ENCODE measurements at places on chromosomes 2 and 18.

- DNase-seq, result no peak
Measured at GRCh38 chr18:42922363-42922762, 193.1 kb downstream of the RIT2 start.

DNA sequence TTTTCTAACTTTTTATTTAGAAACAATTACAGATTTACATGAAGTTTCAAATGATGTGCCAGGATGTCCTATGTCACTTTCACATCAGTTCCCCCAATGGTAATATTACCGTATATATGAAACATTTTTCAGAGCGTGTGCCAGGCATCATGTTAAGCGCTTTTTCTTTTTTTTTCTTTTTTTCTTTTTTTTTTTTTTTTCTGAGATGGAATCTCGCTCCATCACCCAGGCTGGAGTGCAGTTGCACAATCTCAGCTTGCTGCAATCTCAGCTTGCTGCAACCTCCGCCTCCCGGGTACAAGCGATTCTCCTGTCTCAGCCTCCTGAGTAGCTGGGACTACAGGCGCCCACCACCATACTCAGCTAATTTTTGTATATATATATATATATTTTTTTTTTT is 5.6 kb upstream of the PPP4R1 start:
- no peak for DNase-seq

GRCh38 chr18:56789889-56790180 is 138.7 kb downstream of the WDR7 start:
- DNase-seq, result no peak

GRCh38 chr2:205367331-205367935 is 314.9 kb upstream of the NRP2 start:
- no peak for DNase-seq

DNA sequence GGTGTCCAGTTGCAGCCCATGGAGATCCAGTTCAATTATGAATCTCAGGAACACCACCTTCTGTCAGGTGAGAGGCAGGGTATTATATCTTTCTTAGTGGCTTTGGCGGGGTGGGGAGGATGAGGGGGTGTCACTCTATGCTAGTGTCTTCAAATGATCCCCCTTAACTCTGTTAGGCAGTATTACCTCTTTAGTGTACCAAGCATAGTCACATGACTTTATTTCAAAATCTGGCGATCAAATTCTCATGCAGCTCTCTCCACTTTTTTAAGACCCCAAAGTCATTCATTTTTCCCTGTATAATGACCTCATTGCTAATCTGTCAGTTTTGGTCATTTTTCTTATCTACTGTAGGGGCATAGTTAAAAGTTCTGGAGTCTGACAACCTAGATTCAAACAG is 1.1 kb upstream of the ZSCAN30 start:
- no peak for DNase-seq

DNA sequence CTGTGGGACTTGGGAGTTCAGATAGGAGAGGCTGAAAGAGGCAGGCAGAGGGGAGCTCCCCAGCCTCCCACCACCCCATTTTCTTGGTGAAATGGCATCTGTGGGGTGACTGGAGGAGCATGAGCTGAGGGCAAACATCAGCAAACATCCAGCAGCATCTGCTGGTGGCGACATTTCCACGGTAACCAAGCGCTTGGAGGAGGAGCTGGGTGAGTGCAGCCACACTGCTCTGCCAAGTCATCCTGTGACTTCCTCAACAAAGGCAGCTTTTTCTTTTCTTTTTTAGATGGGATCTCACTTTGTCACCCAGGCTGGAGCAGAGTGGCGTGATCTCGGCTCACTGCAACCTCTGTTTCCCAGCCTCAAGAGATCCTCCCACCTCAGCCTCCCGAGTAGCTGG is 5.6 kb downstream of the TXNL4A start:
- no peak for DNase-seq

DNA sequence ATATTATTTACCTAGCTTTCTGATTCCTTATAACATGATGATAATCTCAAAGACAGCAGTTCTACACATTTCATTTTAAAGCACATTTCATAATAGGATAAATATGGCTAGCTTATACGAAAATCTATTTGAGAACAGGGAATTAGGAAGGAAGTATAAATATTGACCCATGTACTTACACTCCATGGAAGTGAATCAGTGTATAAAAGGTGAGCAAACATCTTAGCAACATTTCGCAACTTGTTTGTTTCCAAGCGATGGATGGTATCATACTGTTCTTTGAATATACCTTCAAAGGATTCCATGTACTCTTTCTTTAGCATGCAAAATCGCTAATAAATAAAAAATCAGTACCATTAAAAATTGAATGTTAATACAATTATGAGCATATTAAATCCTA is 53.1 kb downstream of the CWC22 start:
- DNase-seq, result no peak

- no peak for DNase-seq
Measured at GRCh38 chr2:165064743-165065142, 109.4 kb upstream of the SLC38A11 start.

DNA sequence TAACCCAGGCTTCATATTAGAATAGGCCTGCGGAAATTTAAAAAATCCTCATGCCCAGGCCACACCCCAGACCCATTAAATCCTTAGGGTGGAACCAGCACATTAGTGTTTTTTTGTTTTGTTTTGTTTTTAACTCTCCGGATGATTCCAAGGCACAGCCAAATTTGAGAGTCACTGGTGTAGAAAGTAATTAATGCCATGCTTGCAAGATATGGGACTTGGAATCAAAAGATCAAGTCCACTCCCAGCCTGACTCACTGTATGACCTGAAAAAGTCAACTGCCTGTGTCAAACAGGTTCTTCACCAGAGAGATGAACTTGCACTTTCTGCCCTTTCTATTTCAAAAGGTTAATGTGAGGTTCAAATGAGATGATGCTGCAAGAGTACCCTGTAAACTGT is 310.3 kb upstream of the LYPD1 start:
- DNase-seq, result no peak

GRCh38 chr18:37568671-37569070 is 3.1 kb upstream of the CELF4 start:
- DNase-seq, result no peak

DNA sequence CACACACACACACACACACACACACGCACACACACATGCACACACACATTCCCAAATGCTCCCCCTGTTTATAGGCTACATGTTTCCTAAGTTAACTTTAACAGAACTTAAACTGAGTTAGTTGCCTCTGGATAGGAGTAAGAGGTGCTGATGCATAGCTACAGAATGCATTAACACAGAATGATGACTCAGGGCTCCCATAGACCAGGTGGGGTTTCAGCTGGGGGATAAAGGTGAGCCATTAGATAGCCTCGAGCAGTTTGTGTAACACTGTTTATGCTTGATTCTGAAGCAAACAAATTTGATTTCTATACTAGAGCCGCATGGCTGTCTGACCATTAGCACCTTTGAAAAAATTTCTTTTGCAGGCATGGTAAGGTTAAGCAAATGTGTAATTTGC is 741.0 kb downstream of the PLCL1 start:
- no peak for DNase-seq

DNA sequence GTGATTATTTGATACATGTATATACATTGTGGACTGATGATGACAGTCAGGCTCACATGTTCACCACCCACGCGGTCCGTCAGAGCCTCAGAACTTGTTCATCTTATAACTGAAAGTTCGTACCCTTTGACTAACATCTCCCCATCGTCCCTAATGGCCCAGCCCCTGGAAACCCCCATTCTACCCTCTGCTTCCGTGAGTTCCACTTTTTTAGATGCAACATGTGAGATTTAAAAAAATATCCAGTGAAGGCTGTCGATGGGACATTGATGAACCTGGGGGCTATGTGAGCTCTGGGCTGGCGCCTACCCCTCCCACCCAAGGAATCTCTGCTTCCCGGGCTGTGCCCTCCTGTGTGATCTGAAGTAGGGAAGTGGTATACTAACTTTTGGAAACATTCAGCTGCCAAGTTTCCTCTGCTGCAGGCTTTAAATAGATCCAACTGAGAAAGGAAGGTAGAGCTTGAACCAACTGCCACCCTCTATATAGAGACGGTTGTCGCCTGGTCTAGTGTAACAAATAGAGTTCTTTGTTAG is 163.8 kb downstream of the FAM210A start:
- DNase-seq, result peak; percentile 88

- DNase-seq, result no peak
Measured at GRCh38 chr2:210555555-210555954, 844 bp upstream of the CPS1 start.

GRCh38 chr2:168424112-168424951 is 31.7 kb upstream of the CERS6 start:
- DNase-seq, result no peak

GRCh38 chr2:102271844-102272243 is 39.5 kb upstream of the IL1RL1 start:
- no peak for DNase-seq

DNA sequence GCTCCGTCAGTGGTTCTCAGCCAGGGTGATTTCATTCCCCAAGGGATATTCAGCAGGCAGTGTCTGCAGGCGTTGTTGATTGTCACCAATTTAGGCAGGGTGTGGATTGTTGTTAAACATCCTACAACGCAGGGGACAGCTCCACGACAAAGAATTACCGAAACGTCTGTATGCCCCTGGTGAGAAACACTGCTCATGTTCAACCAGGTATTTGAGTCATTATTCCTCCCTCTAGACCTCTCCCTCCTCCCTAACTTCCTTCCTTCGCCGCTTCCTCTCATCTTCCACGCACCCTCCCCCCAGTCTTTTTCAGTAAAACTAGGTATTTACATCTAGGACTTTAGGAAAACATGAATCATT is 50.8 kb downstream of the NCK2 start:
- DNase-seq, result no peak

- no peak for DNase-seq
Measured at GRCh38 chr18:54983041-54983686, 23.9 kb upstream of the CCDC68 start.

DNA sequence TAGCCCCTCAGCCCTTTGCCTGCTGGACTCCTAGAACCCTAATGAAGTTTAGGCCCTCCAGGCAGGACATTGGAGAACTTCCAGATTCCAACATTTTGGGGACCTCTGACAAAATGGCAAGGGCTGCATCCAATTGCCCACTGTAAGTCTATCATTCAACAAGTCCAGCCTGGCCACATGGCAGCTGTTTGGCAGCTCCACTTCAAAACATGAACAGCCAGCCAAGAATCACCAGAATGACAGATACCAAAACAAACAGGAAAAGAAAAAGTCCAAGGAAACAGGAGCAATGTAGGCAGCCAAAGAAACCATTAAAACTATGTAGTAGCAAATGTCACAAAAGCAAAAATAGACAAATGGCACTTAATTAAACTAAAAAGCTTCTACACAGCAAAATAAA is 25.5 kb downstream of the SLC4A5 start:
- no peak for DNase-seq

- no peak for DNase-seq
Measured at GRCh38 chr2:168203762-168204693, 43.4 kb downstream of the STK39 start.

GRCh38 chr2:72755647-72756423 is 70.0 kb downstream of the EXOC6B start:
- DNase-seq, result no peak

DNA sequence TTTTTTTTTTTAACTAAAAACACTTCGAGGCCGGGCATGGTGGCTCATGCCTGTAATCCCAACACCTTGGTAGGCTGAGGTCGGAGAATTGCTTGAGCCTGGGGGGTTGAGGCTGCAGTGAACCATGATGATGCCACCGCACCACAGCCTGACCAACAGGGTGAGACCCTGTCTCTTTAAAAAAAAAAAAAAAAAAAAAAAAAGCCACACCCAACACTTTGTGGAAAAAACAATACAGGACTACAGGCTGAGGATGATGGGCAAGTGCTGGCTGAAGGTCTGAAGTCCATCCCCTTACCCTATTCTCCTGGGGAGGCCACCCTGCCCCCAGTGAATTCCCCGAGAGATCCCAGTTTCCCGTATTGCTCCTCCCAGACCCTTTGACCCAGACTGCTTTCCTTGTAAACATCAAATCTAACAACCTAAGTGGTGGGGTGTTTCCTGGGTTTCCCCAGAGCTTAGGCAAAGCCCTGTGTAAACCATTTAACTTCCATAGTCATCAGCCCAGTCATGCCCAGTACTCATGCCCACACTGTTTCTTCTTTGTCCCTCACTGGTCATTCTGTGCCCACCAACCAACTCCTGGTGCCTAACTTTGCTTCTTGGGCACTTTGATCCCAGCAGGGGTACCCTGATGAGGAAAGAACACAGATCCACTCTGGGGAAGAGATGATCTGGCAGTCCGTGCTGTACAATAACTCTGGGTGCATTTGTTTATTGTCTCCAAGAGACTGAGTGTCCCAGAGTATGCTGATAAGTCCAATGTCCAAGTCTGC is 5.8 kb upstream of the TMEM37 start:
- DNase-seq, result no peak

- DNase-seq, result no peak
Measured at GRCh38 chr2:224492531-224492930, 90.6 kb upstream of the FAM124B start.

- no peak for DNase-seq
Measured at GRCh38 chr2:27496357-27497287, at the start of gene GCKR. GCKR (plus strand) TSS chr2:27496839; CDS start chr2:27496905, 66 bp downstream.

- DNase-seq, result no peak
Measured at GRCh38 chr2:221154176-221154575, 417.9 kb downstream of the EPHA4 start.

DNA sequence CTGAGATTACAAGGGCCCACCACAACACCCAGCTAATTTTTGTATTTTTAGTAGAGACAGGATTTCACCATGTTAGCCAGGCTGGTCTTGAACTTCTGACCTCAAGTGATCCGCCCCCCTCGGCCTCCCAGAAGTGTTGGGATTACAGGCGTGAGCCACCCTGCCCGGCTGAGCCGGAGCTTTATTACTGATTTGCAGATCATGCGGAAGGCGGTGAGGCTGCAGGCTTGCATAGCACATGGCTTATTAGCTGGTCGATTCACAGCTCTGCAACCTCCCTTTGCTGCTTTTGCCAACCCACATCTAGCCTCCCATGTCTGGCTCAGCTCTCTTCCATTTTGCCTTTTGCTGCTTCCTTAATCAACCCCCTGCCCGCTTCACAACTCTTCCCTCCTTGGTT is 210.3 kb downstream of the VAPA start:
- DNase-seq, result no peak

- no peak for DNase-seq
Measured at GRCh38 chr2:141200191-141200590, 930.6 kb downstream of the LRP1B start.

- no peak for DNase-seq
Measured at GRCh38 chr2:38013158-38013752, 62.7 kb downstream of the CYP1B1 start.

GRCh38 chr2:102417946-102418345 is 5.0 kb upstream of the IL18RAP start:
- no peak for DNase-seq

DNA sequence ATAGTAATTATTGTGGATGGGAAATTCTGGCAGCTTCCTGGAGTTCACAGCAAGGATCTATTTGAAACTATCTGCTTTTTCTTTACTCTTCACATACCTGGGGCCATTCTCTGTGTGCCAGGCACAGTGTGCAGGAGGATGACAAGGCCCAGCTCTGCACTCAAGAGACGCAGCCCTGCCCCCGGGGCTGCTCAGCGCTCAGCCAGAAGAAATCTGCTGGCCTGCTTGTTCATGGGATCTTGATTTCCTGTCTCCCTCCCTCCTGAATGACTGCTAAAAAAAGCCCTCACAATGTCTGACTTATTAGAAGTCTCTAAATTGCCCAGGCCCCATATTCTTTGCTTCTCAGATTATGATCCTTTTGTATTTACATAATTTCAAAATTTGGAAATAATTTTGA is 210.9 kb downstream of the DCDC2C start:
- DNase-seq, result no peak
